ENCODE measurements at places on chromosomes 3 and 15.

- DNase-seq, result no peak
Observed at GRCh38 chr15:79102595-79102994, 12.0 kb upstream of the RASGRF1 start.

- no peak for DNase-seq
Observed at GRCh38 chr15:91981821-91982800, 128.6 kb downstream of the SLCO3A1 start.

DNA sequence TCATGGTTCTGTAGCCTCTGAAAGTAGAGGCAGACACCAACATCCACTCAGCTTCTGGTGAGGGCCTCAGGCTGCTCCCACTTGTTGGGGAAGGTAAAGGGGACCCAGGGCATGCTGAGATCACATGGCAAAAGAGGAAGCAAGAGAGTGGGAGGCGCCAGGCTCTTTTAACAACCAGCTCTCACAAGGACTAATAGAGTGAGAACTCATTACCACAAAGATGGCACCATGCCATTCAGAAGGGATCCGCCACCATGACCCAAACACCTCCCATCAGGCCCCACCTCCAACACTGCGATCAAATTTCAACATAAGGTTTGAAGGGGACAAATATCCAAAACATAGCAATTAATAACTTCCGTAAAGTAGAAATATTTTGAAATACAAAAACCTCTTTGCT lies 192.3 kb downstream of the OCA2 start:
- DNase-seq, result no peak

DNA sequence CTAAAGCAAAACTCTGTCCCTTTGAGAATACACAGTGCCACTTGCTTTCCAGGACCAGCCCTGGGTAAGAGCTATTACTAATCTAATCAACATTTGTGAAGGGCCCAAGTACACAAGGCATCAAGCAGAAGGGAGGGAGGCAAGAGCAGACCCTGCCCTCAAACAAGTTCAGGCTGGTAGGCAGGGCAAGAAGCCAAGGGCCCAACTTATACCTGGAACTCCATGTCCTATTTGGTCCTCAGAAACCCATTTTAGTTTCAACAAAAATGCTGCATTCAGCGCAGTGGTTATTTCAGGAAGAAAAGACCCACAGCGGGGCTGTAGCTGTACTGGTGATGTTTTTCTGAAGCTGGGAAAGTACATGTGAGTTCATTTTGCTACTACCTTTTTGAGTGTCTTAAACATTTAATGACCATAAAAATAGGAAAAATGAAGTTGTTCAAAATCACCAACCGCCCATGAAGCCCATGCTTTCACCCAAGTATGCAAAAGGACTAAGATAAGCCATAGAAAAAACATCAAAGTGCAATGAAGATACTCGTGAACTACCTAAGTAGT lies 2.8 kb downstream of the RPS17 start:
- DNase-seq, result no peak

DNA sequence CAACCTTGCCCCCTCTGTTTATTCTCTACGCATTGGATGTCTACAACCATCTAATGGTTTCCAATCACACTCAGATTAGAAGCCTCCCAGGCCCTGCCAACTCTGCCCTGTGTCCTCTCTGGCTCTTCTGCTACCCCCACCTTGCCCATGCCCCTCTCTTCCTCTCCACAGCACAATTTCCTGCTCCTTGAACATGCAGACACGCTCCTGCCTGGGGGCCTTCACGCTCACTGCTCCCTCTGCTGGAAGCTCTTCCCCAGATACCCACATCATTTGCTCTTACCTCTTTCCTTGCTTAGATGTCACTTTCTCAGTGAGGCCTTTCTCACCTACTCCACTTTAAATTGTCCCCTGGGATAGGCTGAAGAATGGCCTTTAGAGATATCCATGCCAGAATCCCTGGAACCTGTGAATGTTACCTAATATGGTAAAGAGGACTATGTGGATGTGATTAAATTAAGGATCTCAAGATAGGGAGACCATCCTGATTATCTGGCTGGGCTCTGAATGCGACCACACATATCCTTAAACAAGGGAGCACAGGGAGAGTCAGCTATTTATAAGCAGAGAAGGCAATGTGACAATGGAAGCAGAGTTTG lies 9.9 kb downstream of the KY start:
- no peak for DNase-seq

- no peak for DNase-seq
Observed at GRCh38 chr3:183464480-183464879, 36.1 kb upstream of the MCF2L2 start.

GRCh38 chr3:150073513-150073912 lies 102.8 kb upstream of the PFN2 start:
- no peak for DNase-seq

DNA sequence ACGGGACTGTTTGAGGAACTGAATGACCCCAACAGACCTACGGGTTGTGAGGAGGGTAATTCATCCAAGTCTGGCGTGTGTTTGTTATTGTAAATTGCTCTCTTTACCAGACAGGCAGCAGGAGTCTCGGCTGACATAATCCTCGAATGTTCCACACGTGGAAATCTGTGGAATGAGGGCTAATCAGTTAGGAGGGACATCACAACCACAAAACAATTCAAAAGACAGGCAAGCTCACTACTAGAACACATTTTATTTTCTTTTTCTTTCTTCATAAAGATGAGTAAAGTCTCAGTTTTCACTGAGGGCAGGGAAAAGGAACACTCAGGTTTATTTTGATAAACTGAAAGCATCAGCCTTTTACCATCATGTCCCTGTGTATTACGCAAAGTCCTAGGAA lies 53.8 kb downstream of the GRK7 start:
- DNase-seq, result no peak

- no peak for DNase-seq
Observed at GRCh38 chr3:136404056-136404455, 153.9 kb downstream of the PCCB start.

DNA sequence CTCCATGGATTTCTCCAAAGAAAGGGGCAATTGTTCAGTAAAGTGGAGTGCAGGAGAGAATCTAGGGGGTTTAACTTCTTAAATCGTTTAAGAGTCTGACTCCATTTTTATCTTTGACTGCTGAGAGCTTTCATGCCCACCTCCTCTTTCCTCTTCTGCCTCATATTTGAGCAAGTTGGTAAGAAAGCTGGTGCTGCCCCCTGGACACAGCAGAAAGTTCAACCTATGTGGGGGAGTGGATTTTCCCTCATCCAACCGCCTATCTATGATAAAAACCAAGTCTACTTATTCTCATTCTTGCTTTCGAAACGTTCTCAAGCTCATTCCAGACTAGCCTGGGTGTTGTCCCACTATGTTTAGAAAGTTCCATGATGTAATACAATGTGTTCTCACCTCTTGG lies 26.0 kb downstream of the HHLA2 start:
- no peak for DNase-seq

GRCh38 chr3:27719314-27720003 lies 2.7 kb downstream of the EOMES start:
- no peak for DNase-seq

- no peak for DNase-seq
Observed at GRCh38 chr3:49421890-49422378, 339 bp downstream of the AMT start.

All from hippocampal formation (tissue), 2 donors.